ENCODE measurements at places on chromosomes 7 and 10.

DNA sequence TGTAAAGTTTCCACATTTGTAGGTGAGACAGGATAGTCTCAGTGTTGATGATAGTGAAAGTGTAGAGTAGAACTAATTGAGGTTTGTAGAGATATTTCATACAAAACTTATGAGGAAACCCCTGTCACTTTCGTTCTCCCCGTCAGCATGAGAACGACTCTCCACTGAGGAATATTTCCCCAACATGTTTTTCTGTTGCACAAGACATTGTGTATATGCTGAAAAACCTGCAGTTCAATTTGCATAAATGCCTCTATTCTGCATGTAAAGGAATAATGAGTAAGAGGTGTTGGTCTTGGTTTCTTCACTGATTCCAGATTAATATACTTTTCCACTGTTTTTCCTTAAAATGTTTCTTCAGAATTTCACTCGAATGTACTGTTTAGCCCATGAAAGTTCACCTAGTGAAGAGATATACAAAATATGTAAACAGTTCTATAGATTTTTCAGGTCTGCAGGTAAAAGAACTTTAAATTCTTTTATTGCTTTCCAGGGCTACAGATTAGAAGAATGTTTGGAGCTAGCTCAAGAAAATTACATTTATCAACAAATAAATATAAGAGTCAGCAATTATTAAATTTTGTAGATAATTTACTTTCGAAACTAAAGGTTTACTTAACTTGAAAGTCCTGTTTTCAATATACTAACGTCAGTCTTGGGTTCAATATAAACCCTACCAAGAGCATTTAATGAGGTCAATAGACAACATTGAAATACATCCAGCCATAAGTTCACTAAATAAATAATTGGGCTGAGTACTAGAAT, 37.2 kb downstream of the HEPACAM2 start:
- DNase-seq: no peak

- no peak for DNase-seq
Observed at GRCh38 chr10:16765509-16766375, 51.5 kb downstream of the RSU1 start.

DNA sequence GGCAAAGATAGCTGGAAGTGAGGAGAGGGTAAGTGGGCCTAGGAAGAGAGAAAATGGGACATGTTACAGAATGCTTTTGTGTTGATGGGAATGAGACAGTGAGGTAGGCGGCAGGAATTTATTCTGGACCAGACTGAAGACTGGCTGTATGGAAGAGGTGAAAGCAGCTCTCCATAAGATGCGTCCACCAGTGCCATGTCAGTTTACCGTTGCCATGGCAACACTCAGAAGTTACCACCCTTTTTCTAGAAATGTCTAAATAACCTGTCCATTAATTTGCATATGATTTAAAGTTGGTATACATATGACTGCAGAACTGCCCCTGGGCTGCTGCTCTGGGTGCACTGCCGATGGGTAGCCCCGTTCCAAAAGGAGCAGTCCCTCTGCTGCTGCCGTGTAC, 46.7 kb downstream of the RAB18 start:
- no peak for DNase-seq

DNA sequence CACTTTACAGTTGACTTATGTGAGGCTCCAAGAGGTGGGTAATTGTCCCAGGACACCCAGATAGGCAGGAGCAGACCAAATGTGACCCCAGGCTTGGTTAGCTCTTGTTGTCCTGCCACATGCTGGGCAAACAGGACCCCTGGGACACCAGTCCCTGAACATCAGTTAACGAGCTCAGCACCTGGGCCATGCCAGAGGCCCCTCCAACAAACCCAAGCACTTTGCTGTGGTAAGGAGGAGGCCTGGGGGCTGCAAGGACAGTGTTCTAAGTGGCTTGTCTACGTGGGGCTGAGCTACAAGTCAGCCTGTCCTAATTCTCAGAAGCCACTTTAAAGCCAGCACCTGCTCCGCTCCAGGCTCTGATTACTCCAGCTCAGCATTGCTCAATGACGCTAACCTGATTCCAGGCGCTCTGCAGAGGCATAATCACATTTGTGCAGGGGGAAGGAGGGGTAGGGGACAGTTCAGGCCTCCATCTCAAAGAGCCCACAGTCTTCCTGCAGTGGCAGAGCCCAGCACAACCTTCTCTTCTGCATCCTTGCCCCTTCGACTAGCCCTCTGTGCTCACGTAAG, 57.2 kb downstream of the DDC start:
- DNase-seq: no peak

- no peak for DNase-seq
Observed at GRCh38 chr7:158077151-158077840, 510.3 kb downstream of the PTPRN2 start.

GRCh38 chr10:60286559-60286958, 103.1 kb downstream of the ANK3 start:
- DNase-seq: no peak

- no peak for DNase-seq
Observed at GRCh38 chr10:43225004-43225786, 41.7 kb downstream of the RASGEF1A start.

- no peak for DNase-seq
Observed at GRCh38 chr10:5632446-5632845, 33.9 kb downstream of the ASB13 start.
